Stimulated activated CD8-positive, alpha-beta memory T cell treated with anti-CD3 and anti-CD28 coated beads, Interleukin-15, amount 100 ng/mL, for 48 hours (primary cell): ENCODE measurements at places on chromosomes 4 and X.

DNA sequence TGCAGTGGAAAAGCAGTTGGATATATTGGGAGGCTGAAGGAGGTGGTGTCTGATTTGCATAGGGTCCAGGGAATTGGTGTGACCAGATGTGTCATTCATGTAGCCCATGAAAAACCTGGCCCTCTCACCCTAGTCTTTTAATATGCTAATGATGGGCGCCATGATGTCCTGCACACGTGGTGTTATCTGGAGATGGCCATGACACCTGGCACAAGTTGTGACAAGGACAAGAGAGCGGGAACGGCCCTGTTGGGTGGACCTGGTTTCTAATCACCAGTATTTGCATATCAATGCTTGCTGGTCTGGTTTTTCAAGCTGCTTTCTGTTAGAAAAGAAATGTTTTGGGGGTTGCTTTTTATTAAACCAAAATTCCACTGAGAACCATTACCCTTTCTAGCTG lies 87.4 kb downstream of the ZXDA start:
- no peak for DNase-seq

GRCh38 chrX:16992445-16992844 lies 46.0 kb downstream of the REPS2 start:
- DNase-seq = no peak

DNA sequence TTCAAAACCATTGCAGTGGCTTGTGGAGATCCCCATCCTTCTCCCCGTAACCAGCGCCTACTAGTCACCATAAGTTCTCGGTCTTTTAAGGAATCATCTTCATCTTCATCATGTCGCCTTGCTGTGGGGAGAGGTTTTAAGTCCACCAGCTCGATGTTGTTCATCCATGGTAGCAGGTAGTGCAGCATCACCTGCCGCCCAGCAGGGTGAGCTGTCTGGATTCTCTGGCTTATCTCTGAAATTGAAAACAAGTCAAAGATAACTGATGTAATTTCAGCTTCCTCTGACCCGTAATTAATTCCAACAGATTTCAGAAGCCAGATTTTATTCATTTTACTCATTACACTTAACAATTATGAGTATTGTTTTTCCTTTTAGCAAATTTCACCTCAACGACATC lies 67.4 kb downstream of the ZAR1 start:
- DNase-seq = no peak

DNA sequence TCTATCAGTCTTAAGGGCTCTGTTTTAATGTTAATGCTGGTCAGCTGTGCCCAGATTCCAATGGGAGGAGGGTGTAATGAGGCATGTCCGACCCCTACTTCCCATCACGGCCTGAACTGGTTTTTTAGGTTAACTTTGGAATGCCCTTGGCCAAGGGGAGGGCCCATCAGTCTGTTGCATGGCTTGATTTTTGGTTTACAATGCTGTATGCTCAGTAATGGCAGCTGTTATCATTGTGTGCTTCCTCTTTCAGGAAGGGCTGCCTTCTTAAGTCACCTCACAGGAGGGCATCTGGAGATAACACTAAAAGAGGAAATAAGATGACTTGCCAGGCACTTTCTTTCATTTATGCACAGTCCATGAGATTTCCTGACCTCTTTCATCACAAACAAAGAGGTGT lies 36.3 kb downstream of the ATXN3L start:
- no peak for DNase-seq

GRCh38 chr4:38040619-38041018 lies 80.4 kb downstream of the PTTG2 start:
- DNase-seq = no peak

- no peak for DNase-seq
Observed at GRCh38 chrX:147749308-147749707, 162.4 kb upstream of the FMR1 start.

GRCh38 chr4:186144198-186144945 lies 39.9 kb downstream of the FAM149A start:
- no peak for DNase-seq

DNA sequence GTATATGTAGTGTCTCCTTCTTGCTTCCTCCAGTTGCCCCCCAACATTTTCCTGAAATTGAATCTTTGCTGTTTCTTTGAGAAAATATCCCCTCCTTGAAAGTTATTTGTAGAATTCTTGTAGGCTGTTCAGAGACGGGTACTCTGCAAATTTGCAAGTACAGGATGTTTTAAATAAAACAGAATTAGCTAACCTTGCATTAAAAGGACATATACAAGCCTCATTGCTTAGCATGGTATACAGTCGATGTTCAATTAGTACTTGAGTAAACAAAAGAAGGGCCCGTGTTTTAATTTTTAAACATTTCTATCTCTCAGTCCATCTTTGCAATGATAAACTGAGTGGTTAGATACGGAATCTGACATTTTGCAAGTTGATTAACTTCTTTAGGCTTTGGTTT lies 50.8 kb downstream of the RAPGEF2 start:
- no peak for DNase-seq

DNA sequence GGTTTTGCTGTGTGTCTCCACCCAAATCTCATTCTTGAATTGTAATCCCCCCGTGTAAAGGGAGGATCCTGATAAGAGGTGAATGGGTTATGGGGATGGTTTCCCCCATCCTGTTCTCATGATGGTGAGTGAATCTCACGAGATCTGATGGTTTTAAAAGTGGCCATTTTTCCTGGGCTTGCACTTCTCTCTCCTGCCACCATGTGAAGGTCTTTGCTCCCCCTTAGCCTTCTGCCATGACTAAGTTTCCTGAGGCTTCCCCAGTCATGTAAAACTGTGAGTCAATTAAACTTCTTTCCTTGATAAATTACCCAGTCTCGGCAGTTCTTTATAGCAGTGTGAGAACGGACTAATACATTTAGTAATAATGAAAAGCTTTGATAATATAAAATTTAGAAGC lies 46.9 kb downstream of the ANTXR2 start:
- no peak for DNase-seq

- no peak for DNase-seq
Observed at GRCh38 chrX:109733613-109734083, 591 bp upstream of the ACSL4 start.

DNA sequence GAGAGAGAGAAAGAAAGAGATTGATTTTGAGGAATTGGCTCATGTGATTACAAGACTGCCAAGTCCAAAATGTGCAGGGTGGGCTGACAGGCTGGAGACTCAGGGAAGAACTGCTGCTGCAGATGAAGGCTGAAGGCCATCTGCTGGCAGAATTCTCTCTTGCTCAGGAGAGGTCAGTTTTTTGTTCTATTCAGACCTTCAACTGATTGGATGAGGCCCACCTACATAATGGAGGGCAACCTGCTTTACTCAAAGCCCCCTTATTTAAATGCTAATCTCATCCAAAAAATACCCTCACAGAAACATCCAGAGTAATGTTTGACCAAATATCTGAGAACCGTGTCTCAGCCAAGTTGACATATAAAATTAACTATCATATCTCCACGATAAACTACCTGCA lies 38.2 kb upstream of the MAMLD1 start:
- DNase-seq = no peak

GRCh38 chrX:124217304-124218251 lies 114.9 kb upstream of the TEX13D start:
- DNase-seq = peak; percentile 59

DNA sequence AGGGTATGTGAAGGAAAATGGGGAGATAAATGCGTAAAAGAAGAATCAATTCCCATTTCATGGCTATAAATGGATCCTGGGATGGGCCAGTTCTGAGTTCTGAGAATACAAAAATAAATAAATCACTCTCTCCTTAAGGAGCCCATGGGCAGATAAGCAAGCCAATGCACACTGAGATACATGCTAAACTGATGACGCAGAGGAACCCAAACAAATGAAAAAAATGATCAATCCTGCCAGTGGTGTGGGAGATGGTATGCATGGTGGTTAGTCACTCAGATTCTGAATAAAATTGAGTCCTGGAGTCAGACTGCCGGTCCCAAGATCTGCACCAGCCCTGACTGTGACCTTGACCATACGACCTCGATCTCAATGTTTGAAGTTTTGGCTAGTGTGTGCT lies 59.7 kb downstream of the NEIL3 start:
- no peak for DNase-seq

GRCh38 chr4:87011340-87012034 lies 76.7 kb downstream of the AFF1 start:
- DNase-seq = no peak

DNA sequence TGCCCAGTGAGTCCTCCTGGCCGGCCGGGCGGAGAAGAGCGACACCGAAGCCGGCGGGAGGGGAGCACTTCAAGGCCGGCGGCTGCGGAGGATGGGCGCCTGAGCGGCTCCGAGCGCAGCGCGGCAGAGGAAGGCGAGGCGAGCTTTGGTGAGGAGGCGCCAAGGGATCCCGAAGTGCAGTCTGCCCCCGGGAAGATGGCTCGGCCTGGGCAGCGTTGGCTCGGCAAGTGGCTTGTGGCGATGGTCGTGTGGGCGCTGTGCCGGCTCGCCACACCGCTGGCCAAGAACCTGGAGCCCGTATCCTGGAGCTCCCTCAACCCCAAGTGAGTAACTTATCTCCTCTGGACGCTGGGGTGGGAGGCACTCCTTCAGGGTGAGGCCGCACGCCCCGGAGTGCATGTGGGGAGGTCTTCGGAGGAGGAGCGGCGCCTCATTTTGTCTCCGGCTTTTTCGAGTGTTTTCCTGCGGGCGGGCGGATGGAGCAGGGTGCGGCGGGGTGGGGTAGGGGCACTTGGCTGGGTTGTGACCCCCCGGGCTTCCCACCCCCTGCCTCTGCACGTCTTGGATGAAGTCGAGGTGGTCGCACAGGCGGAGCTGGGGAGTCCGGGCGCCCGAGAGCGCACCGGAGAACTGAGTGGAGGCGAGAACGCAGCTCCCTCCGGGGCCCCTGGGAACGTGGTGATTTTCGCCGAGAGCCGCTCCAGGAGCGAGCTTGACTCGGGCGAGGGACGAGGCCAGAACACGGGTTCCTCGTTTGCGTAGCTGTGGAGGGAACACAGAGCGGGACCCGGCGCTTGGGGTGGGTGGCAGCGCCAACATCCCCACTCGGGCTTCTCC lies 979 bp downstream of the EFNB1 start:
- no peak for DNase-seq

DNA sequence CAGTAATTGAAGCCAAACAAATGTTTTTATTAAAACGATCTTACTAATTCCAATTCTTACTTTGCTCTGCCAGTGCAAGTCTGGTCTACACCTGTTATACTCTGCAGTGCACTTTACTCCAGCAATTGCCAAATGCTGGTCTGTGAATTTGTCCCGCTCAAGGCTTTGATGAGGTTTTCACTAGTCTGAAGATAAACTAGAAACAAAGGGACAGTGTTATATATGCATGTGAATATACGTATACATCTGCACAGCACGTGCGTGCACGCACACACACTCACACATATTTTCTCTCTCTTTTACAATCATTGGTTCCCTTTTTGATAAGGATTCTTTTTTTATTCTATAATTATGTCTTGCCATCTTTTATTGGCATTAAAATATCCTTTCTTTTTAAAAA lies 88.5 kb upstream of the LCORL start:
- DNase-seq = no peak

GRCh38 chr4:153748378-153748777 lies 11.4 kb downstream of the RNF175 start:
- no peak for DNase-seq

GRCh38 chr4:17544205-17544604 lies 29.2 kb downstream of the CLRN2 start:
- no peak for DNase-seq
